ENCODE measurements at places on chromosomes 11 and 22.

- DNase-seq, result no peak
These were observed 160.3 kb upstream of the SYT13 start for GRCh38 chr11:45446434-45446833.

DNA sequence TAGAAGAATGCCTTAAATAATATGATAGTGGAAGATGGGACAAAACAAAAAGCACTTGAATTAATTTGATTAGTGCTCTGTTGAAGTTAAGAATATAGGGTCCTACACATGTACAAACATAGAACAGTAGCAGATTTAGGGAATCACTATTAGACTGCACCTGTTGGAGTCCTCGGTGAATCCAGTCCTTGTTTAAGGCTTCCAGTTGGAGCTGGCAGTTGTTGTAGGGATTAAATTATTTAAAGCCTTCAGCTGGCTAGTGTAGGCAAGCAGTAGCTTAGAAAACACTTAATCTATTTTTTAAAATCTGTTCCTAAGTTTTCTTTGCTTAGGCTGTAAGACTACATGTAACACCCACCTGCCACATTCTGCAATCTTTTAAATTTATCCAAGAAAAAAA lies 24.5 kb upstream of the CSTF3 start:
- DNase-seq, result no peak

GRCh38 chr11:125979511-125979910 lies 33.7 kb downstream of the VSIG10L2 start:
- no peak for DNase-seq

- peak; percentile 79 for DNase-seq
These were observed 6.3 kb upstream of the ADAMTS8 start for GRCh38 chr11:130434521-130435223.

- no peak for DNase-seq
These were observed 39.2 kb downstream of the MCHR1 start for GRCh38 chr22:40718250-40719204.

DNA sequence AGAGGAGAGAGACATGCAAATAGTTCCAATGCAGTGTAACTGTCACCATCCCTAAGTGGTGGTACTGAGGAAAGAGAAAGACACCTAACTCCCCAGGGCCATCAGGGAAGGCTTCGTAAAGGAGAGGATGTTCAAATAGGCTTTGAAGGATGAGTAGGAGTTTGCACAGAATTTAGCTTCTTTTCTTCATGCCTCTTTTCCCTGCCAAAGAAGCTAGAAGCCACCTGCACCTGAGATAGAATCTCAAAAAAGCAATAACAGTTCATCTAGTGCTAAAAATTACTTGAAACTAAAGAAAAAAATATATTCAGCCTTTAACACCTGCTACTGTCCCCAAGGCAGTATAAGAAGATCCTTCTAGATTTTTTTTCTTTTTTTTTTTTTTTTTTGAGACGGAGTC lies 16.7 kb upstream of the XBP1 start:
- no peak for DNase-seq

GRCh38 chr11:76615950-76616349 lies 54.6 kb downstream of the LRRC32 start:
- DNase-seq, result peak; percentile 67

DNA sequence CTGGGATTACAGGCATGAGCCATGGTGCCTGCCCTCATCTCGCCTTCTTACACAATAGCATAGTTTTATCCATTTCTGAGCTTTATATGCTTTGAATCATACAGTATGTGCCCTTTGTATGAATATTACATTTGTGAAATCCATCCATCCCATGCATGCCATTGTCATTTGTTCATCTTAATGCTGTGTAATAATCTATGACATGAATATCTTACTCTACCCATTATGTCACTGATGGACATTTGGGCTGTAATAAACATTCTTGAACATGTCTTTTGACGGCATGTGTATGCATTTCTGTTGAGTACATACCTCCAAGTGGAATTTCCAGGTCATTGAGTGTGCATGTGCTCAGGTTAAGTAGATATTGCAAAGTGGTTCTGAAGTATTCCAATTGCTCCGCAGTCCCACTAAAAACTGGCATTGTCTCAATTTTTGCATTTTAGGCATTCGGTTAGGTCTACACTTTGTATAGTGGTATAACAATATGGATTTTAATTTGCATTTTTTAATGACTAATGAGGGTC lies 339.3 kb upstream of the SYN3 start:
- DNase-seq, result no peak

DNA sequence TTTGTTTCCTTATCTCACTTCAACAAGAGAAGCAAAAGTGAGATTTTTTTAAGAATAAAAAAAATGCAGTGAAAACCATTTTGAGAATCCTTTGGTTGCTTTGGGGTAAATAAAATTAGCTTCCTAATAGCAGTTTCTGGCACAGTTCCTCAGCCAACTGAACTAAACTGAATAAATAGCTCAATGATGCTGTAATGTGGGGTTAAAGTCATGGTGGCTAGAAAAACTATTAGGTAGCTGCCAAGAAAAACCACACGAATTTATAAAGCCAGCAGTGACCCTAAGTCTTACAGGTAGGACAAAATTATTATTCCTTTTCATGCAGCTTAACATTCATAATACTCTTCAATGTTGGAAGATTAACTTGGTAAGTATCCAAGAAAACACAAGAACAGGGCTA lies 142.4 kb downstream of the APIP start:
- peak; percentile 36 for DNase-seq

DNA sequence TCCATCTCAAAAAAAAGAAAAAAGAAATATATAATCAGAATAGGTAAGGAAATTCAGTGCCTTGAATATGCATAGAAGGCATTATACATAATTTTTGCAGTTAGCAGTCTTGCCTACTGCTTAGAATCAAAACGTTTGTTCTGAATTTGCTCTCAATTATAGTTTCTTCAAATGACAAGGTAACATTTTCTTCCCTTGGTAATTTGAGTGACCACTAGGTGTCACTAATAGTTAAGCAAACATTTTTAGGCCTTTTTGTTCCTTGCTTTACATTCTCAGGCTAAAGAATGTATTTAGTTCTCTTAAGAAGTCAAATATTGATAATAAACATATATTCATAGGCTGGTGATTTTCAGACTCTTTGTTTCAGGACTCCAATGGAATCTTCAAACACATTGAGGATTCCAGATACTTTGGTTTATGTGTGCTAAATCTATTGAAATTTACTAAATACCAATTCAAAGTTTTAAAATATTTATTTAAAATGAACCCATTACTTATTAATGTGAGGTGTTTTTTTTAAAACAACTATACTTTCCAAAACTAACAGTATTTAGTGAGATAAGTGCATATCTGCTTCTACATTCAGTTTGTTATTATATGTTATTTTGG lies 55.0 kb upstream of the DEPDC7 start:
- peak; percentile 19 for DNase-seq

DNA sequence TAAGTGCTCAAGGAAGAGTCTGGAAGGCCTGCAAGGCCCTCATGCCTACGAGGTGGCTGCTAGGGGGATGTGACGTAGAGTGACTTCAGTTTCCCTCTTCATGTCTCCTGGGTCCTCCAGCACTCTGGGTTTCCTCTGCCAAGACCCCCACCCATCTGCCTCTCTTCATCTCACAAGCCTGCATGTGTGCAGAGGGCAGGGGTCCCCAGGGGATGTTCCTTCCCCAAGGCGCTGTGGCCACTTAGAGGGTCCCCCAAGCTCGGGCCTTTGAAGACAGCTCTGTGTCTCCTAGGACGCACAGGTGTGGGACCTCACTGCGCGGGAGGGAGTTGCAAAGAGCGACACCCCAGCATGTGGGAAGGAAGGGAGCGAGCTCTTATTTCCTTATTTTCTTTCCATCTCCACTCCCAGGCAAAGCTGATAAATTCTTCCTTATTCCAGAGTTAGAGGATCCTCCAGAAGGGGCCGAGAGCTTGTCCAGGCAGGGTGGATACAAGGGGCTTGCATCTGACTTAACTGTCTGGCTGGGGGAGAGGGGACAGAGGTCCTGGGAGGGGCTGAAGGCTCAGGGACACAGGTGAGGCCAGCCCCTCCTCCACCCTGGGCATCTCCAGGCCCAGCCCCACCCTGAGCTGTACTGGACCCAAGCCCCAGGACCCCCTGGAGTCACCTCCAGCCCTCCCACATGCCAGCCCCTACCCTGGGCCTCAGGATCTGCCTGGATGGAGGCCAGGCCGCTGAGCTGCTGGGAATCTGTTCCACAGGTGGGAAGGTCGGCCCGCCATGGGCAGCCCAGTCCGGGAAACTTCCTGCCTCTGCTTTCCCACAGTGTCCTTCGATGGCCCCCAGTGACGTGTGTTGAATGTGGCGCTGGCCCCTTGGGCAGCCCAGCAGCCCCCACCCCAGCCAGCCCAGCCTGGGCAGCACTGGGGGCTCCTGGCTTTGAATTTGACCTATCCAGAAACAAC lies 59.7 kb upstream of the KCNQ1OT1 start:
- no peak for DNase-seq

- DNase-seq, result no peak
These were observed 54.7 kb upstream of the NECTIN1 start for GRCh38 chr11:119783466-119784400.

- DNase-seq, result no peak
These were observed 17.9 kb upstream of the YPEL1 start for GRCh38 chr22:21753374-21754111.

DNA sequence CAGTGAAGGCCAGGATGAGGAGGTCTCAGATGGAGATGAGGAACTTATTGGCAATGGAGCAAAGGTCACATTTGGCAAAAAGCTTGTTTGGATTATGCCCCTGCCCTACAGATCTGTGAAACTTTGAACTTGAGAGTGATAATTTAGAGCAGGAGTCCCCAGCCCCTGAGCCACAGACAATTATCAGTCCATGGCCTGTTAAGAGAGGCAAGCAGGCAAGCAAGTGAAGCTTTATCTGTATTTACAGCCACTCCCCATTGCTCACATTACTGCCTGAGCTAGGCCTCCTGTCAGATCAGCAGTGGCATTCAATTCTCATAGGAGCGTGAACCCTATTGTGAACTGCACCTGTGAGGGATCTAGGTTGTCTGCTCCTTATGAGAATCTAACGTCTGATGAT lies 1076.9 kb upstream of the TENM4 start:
- DNase-seq, result no peak

DNA sequence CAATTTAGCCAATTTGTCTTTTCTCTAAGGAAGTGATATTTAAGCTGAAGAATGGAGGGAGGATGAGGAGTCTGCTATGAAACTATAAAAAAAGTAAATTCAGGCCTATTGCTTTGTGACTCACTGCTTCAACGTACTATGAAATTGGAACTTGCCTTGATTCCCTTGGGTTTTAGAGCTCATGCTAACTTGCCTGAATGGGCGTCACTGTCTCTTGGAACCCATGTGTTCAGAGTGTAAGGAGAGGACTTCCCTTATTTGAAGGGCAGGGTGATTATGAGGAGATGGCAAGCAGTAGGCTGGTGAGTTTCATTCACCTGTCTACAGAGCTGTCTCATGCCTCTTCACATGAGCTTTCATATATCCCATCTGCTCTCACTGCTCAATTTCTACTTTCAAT lies 28.7 kb upstream of the WT1 start:
- no peak for DNase-seq

DNA sequence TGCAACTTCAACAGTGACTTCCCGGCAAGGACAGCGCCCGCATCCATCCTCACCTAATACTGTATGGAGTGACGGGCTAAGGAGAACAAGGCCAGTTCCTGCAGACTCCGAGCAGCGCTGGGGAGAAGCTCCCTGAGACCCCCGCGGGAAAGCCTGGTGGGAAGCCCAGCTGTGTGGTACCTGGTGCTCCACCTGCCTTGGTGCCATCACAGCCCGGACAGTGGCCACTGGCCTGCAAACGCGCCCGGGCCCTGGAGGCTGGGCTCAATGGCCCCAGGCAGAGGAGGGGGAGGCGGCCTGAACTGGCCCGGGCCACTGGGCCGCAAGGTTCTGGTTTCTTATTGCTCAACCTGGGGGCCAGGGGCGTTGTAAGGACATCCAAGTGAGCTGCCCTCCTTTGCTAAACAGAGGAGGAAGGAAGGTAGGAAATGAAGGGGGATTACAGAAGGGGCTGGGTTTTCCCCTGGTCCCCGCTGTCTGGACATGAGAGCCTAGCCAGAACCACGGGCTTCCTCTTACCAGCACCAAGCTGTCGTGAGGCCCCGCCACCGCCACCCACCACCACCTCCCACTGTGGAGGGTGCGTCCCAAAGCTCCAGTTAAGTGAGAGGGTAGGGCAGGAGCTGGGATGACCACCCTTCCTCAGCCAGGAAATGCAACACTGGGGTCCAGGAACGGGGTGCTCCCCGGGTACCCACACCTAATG lies 8.5 kb upstream of the CDC42BPG start:
- no peak for DNase-seq

- DNase-seq, result no peak
These were observed 23.7 kb upstream of the KLHL35 start for GRCh38 chr11:75456596-75457183.

DNA sequence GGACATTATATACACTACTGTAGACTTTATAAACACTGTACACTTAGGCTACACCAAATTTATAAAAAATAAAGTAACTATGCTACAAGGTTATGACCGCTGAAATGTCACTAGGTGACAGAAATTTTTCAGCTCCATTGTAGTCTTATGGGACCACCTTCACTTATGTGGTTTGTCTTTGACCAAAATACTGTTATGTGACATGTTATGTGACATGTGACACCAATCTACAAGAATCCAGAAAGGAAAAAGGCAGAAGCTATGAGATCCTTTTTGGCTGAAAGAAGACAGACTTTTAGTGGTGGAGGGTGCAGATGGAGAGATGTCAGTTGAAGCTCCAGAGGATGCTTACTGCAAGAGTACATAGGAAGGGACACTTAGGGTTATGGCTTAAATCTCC lies 1378.4 kb upstream of the TENM4 start:
- no peak for DNase-seq

DNA sequence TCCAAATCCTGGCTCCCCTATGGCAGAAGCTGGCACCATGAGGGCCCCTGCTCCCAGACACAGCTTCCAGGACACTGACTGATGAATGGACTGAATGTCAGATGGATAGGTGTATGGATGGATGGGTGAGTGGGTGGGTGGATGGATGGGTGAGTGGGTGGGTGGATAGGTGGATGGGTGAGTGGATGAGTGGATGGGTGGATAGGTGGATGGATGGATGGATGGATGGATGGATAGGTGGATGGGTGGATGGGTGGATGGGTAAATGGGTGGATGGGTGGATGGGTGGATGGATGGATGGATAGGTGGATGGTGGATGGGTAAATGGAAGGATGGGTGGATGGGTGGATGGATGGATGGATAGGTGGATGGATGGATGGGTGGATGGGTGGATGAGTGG lies 4.3 kb downstream of the FGF3 start:
- DNase-seq, result no peak

GRCh38 chr11:61947486-61948210 lies 2.5 kb upstream of the BEST1 start:
- peak; percentile 71 for DNase-seq

GRCh38 chr11:103215812-103216211 lies 106.6 kb downstream of the DYNC2H1 start:
- DNase-seq, result no peak

DNA sequence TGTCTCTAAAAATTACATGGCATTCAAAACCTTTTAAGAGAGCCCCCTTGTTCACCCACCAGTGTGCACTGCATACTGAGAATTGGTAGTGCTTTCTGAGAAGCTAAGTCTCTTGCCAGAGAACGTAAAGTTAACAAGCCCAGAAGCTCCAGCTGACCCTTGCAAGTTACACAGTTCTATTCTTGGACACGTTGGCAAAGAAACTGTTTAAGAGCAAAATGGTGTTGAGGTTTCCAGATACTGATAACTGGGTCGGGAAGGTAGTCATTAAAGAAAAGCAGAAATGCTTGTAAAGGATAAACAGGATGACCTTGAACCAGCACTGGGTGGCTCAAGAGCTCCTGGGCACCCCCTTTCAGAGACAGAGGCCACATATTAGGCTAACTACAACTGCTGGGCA lies 284.8 kb downstream of the CADM1 start:
- DNase-seq, result no peak
